Thymus (tissue), 14 donors: ENCODE measurements at places on chromosomes 2 and 18.

- no peak for DNase-seq
Observed at GRCh38 chr2:134421556-134422328, 167.9 kb downstream of the MGAT5 start.

DNA sequence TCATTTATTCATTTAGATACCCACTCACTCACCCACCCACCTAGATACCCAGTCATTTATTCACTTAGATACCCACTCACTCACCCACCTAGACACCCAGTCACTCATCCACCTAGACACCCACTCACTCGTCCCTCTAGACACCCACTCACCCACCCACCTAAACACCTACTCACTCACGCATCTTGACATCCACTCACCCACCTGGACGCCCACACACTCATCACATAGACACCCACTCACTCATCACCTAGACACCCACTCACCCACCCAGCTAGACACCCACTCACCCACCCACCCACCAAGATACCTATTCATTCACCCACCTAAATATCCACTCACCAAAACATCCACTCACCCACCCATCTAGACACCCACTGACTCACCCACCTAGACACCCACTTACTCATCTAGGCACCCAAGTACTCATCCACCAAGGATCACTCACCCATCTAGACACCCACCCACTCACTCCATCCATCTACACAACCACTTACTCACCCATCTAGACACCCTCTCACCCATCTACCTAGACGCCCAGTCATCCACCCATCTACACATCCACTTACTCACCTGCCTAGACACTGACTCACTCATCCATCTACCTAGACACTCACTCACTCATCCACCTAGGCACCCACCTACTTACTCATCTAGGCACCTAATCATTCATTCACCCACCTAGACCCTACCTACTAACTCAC, 723.7 kb upstream of the RAB6C start:
- no peak for DNase-seq

DNA sequence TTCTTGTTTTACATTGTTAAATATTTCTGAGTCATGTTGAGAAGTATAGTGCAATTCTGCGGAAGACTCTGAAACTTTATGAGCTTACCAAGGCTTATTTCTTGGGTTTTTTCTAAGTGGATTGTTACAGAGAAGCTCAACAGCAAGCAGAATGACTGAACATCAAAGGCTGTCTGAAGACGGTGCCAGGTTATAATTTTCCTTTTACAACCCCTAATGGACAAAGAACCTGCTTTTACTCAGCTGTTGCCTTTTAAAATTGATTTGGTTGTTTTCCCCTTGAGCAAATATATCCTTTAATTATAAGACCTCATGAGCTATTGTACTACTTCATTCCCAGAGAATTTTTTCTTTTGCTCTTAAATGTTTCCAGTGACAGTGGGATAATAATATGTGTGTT, 41.6 kb downstream of the LAMA3 start:
- DNase-seq: no peak

DNA sequence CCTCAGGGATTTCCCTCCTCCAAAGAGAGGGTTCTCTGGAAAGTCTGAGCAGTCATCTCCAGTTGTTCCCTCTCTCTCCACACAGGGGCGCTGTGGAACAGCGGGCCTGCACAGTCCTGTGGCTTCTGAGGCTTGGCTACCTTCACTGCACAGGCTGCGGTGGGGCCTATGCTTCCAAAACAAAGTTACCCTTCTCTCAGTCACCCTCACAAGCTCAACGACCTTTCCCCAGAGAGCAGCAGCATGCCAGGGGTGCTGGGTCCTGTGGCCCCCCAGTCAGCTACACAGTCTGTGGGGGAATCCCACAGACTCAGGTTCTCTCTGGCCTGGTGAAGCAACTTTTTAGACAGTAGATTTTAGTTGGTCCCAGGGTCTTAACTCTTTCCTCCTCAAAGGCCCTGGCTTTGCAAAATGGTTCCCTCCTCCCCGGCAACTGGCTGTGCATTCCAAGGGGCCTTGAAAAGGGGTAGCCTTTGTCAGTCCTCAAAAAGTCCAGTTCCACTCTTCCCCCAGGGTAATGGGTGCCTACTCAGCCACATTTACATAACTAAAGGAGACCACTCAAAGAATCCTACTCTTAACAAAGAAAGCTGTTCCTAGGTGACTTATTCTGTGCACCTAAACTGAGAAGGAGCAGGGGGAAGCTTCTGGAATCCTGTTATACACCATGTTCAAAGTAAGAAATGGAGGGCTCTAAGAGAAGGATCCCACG, 14.9 kb downstream of the B3GNT7 start:
- DNase-seq: no peak

DNA sequence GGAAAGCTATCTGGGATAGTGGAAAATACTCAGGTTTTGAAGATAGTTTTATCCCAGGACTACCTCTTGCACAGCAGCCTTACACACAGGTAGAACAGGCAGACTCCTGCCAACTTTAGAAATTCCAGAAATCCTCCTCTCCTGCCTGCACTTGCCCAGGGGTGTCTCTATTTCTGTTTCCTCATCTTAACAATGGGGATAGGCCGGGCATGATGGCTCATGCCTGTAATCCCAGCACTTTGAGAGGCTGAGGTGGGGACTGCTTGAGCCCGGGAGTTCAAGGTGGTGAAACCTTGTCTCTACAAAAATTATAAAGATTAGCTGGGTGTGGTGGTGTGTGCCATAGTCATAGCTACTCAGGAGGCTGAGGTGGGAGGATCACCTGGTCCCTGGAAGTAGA, 117.0 kb upstream of the ARL5A start:
- no peak for DNase-seq

- DNase-seq: no peak
Observed at GRCh38 chr2:69097891-69098655, 85.1 kb downstream of the ANTXR1 start.
